ENCODE measurements at places on chromosomes 4 and X.

DNA sequence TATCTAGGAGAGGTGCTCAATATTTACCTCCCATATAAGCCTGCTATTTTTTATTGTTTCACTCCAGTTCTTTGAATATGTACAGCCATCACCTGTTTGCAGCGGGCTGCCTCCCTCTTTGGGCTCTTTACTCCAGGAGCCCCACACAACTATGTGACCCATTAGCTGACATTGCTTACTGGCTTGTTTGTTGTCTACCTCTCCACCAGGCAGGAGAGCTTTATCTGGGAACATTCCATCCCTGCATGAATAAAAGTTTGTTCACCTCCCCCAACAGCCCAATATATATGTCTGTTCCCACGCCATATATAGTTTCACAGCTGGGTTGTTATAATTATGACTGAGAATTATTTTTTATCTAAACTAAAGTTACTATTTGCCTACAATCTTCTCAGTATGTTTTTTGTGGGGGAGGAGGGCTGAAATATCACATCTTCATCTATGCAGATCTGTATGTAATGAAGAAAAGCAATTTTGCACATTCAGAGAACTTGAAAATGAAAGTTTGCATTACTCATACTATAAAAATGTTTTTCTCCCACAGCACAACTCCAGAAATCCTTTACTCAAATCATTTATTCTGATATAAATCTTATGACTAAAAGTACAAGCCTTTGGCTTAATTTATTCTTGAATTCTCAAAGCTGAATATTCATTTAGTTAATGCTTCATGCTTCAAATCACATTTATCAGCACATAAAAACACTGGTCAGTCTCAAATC is 61.2 kb upstream of the DAPP1 start:
- DNase-seq = no peak

DNA sequence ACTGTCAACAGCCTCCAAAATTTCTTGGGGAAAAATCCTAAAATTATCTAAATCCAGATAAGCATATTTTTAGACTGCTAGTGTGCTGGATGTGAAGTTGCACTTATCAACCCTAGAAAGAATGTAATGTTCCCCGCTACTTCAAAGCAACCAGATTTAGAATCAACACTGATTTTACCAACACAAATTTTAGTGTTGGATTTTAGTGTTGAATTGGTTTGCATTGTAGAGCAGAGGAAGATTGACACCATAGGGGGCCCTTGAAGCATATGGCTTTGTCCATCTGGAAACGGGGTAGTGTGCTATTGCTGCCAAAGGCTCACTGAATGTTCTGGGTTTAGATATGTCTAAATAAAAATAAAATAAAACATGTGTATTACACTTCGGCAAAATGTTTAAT is 126.3 kb upstream of the EMCN start:
- DNase-seq = no peak

- no peak for DNase-seq
Measured at GRCh38 chr4:98508248-98508647, 150.2 kb downstream of the TSPAN5 start.

- no peak for DNase-seq
Measured at GRCh38 chr4:113627321-113627720, 134.2 kb downstream of the CAMK2D start.

GRCh38 chr4:60039908-60040307 is 1160.2 kb upstream of the ADGRL3 start:
- DNase-seq = no peak

All from keratinocyte (primary cell).